ENCODE measurements at places on chromosomes 2 and 18.

DNA sequence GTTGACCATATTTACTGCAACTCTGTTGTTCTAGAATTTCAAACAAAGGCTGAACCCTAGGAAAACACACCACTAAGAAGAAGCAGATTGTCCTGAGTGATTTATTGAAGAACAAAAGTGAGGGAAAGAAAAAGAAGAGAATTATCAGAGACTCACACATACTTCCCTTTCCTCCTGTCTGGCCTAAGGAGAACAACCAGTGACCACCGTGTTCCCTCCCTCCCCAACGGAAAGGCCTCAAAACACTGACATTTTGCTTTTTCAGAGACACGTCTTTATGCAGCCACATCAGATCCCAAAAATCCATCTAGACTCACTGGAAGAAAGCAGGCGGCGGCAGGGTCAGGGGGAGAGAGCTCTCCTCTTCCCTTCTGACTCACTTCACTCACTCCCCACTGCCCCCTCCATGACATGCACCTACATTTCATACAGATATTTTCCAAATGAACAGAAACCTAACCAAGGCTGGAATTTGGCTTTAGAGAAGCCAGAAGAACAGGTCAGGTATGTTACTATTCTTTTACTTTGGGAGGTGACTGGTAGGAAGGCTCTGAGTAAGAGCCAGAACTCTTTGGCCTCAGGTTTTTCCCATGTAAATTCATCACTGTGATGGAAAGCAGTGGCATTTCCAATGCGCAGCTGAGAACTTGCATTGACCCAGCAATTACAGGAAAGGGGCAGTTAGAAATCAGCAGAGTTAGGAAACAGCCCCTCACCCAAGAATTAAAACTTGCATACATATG is 169.9 kb downstream of the BCL11A start:
- DNase-seq: no peak

DNA sequence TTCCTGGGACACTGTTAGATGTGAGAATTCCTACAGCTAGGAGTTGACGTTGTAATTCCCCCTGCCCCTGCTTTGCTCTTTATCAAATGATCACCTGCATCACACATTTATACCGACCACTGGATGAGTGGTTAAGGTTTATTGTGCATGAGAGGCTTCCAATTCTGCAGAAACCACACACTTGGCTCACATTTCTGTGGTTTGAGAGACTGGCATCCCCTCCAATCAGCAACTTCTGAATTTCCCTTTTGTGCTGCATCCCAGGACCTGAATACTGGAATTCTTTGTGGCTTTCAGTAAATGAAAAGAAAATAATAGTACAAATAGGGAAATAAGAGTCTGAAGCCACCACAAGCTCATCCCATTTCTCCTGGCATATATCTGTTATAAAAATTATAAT is 628.7 kb upstream of the PIK3C3 start:
- no peak for DNase-seq

- no peak for DNase-seq
Measured at GRCh38 chr2:215748446-215748845, 264.9 kb downstream of the MREG start.

DNA sequence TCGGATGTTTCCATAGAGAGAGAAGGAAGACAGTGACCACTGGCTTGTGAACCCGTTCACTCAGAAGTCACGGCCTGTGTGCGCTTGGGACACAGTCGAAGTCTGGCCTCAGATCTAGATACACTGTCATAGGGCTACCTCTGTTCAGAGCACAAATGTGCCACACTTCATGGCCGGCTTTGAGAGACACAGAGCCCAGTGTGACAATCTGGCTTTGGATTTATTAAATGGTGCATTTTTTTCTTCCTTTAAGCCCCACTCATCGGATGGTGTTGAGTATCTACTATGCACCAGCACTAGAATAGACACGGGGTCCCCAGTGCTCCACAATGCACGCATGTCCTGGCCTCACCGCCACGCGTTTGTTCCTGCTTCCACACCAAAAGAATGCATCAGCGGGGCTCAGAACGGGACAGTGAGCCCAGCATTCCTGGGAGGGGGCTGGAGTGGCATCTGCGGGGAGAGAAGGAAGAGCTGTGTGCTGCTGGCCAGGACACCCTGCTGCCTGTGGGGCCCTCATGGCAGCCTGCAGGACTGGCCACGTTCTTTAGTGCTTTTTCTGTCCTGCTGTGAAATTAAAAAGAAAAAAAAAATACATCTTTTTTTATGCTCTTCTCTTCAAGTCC is 738.9 kb upstream of the SALL3 start:
- DNase-seq: no peak

- DNase-seq: no peak
Measured at GRCh38 chr2:13260402-13260801, 543.7 kb downstream of the TRIB2 start.

DNA sequence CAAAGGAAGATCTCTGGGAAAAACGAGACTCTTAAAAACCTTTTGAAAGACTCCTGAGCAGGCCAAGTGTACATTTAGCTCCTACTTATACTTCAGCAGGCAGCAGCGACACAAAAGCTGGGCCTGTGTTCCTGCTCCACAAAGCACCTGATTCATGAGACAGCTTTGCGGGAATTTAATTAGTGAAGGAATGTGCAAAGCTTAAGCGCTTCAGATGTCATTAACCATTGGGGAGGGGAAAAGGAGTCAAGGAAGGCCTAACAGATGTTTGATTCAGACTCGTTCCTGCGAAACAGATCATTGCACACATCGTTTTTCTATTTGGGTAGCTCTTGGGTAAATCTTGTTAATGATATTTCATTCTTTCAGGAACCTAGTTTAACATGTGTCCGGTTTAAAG is 125.9 kb downstream of the MAIP1 start:
- no peak for DNase-seq

DNA sequence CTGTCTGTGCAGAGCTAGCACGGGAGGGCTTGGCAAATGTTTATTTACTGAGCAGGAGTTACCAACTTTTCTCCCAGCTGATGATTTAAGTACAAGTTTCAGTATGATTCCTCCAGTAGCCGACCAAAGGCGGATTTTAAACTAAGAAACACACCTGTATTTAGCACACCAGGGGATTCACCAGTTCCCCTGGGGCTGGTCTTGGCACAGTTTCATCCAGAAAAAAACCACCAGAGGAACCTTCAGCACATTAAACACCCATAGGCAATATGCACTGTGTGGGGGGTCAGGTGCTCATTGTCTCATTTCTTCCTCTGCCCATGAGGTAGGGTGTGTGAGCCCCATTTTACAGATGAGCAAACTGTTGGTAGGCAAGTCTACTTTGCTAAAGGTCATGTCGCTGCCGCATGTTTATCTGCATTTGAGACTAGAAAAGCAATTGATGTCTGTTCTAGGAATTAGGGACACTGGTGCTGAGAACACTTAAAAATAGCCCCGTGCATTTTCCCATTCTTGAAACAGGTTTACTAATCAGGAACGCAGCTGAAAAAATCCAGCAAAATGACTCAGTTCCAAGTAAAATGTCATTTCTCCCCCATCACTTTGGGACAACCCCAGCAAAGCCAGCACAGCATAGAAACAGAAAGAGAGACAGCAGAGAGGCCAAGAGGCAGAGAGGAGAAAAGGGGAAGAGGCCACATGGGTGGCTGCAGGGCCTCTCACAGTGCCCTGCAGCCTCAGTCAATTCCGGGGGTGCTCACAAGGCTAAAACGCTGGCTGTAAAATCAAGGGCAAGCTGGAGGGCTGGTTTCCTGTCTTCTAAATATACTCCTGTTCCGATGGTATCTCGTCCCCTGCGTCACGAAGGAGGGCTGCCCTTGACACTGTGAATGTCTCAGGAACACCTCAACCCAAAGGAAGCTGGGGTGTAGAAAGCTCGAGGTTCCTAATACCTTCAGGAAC is 166.8 kb upstream of the ID2 start:
- peak; percentile 29 for DNase-seq

GRCh38 chr2:231370749-231371429 is 24.6 kb upstream of the B3GNT7 start:
- DNase-seq: no peak

DNA sequence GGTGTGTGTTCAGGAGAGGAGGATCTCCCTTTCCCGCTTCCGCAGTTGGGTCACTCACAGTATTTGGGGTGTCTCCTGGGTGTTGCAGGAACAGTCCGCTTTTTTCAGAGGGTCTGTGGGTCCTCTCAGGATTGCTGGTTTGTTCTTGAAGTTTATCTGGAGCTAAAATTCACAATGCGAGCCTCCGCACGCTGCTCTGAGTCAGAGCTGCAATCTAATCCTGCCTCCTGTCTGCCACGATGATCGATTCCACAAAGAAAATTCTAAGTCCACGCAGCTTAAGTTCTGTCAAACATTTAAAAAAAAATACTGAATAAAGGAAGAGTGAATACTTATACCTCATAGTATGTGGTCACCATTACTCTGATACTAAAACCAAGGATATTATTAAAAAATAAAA is 76.5 kb downstream of the RAD51AP2 start:
- no peak for DNase-seq

GRCh38 chr2:63777816-63778215 is 63.9 kb upstream of the UGP2 start:
- DNase-seq: no peak

GRCh38 chr18:26474542-26474941 is 73.8 kb downstream of the KCTD1 start:
- no peak for DNase-seq

DNA sequence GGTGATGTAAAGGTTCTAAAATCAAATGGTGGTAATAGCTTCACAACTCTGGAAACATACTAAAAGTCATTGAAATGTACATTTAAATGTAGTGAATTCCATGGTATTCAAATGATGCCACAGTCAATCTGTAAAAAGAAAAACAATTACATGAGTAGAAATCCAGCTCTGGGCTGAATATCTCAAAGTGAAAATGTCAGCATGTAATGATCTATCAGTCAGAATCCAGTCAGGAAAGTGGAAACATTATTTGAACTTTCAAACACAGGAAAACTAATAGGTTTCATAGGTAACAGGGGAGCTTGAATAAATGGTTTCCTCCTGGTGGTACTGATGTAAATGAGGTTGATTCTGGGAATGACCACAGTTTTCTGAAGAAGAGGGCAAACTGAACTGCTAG is 186.4 kb downstream of the CDH7 start:
- DNase-seq: no peak

GRCh38 chr18:8799001-8799400 is 93.6 kb downstream of the MTCL1 start:
- DNase-seq: no peak

DNA sequence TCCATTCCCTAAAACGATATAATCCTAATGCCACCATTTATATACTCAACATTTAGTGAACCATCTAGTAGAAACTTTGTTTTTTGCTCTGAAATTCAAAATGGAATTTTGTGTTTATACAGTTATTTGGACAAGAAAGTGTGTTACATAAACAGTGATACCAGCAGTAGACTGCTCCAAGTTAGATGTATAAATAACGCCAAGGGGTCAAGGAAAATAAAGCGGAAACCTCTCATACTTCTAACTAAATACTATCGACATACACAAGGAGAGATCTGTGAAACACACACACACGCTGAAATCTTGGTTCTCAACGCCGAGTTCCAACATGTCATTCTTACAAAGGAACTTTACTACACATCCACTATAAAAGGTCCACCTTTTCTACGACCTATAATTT is 1.2 kb downstream of the TXNL1 start:
- DNase-seq: no peak

GRCh38 chr18:45253973-45254708 is 361.1 kb upstream of the SLC14A2 start:
- no peak for DNase-seq

DNA sequence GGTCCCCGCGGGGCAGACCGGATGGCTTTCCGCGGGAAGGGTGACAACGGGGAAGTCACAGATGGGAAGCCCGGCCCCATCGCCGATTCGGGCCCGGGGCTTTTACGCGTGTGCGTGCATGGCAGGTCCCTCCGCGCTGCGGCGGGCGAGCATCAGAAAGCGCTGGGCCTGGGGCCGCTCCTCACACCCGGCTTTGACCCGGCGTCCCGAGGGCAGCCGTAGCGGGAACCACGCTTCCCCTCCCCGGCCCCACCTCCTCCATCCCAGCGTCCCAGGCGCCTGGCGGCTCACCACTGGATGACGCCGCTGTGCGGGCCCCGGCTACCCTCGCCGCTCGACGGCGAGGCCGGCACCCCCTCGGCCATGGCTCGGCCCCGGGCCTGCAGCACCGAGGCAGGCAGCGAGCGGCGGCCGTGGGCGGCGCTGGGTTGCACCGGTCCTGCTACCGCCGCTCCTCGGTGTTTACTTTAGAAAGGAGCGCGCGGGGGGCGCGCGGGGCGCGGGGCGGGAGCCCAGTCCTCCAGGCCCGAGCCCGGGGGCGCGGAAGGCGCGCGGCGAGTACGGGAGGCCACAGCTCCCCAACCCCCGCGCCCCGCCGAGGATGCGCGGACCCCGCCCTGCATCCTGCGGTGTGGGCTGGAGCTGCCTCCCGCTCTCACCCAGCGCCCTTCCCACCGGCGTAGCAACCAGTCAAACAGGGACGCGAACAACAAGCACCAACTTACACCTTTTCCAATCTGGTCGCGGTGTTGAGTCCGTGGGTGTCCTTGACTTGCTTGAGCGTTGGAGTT is 806 bp downstream of the RFX8 start:
- DNase-seq: no peak

GRCh38 chr2:185279999-185280398 is 458.6 kb upstream of the FSIP2 start:
- DNase-seq: no peak

DNA sequence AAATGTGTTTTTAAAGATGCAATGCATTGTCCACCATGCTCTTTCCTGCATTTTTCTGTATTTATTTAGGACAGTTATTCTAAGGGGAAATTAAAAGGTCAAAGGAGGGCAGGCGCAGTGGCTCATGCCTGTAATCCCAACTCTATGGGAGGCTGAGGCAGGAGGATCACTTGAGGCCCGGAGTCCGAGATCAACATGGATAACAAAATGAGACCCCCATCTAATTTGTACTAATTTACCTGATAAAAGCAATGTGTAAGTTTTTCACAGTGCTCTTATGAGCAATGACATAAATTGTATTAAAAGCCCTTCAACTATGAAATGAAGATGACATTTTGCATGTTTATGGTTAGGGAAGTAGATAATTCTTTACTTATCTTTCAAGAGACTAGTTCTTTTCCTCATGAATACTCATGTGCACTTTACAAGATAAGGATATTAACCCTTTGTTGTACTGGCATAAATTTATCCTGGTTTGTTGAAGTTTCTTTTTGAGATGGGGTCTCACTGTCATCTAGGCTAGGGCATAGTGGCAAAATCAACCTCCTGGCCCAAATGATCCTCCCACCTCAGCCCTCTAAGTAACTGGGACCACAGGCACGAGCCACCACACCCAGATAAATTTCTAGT is 9.7 kb downstream of the HSBP1L1 start:
- no peak for DNase-seq

- DNase-seq: no peak
Measured at GRCh38 chr2:210445116-210445707, 31.3 kb downstream of the LANCL1 start.

DNA sequence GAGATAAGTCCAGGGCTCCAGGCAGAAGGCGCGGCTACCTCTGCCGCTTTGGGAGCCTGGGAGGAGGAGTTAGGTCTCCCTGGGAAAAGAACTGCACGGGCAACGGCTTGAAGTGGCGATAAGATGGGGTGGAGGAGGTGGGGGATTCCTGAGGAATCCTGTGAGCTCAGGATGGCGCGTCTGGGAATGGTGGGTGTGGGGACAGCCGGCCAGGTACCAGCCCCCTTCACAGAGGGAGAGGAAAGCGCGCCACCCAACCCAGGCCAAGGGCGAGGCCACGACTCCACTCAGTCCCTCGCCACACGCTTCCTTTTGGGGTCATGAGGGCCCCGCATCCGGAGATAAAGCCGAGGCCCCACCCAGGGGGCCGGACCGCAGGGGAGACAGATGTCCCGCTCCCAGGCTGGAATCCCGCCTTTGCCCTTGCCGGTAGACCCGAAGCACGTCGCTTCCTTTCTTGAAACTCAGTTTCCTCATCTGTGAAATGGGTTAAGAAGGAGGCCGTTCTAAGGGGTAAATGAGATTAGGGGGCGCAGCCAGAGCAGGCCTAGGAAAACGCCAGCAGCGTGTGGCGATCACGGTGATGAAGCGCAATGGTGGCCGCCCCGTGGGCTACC is 1.7 kb upstream of the CTDSP1 start:
- no peak for DNase-seq
